ENCODE measurements at places on chromosomes 2 and 18. TPM values are rescaled to one million over a fixed set of nuclear protein-coding genes. Genes with fewer than 3 reads are reported as not detected.

DNA sequence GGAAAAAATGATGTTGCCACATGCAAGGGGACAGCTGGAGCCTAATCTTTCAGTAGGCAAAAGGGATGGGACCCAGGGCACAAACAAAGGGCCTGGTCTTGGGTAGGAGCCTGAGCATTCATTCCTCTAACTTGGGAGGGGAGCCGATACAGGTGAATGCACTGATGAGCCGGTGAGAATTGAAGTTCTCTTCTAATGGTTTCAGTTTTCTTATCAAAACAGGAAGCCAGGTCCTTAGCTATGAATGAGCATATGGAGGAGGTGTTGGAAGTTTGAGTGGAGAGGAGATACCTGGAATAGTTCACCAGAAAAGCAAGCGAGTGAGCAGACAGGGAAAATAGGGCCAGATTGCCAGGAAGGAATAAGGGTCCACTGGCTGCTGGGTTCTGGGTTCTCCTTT lies 10.1 kb downstream of the DPP4 start:
- no peak for DNase-seq

DNA sequence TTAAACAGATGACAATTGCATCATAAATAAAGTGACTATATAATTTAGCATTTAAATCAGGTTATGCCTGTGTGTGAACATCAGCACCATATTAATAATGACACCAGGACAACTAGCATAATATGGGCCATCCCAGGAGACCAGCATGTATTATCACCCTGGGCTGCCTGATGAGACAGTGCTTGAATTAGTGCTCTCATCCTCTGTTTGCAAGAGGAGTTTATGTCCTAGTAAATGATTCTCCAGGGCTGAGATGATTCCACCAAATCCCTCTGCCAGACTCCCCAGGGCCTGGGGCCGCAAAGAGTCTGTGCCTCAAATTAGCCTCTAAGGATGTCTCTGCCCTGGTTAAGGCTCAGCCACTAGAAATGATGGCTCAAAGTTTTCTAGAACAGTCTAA lies 97.7 kb downstream of the SGPP2 start:
- no peak for DNase-seq

DNA sequence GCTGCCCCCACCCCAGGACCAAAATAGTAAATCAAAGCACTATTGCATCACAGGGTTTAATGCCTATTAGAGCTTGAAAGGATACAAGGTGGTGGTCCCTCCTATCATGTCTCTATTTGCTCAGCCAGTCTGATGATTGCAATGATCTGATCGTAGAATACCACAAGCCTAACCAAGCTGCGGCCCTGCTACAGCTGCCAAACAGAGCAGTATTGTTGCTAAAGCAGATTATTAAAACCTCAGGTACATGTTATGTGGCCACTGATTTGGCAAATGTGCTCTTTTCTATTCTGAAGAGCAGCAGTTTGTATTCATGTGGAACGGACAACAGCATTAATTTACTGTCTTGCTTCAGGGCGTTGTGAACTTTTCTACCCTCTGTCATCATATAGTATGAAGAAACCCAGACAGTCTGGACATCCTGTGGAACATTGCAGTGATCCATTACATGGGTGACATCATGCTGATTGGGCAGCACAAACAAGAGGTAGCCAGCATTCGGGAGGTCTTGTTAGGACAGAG lies 8.4 kb upstream of the VAPA start:
- DNase-seq = peak; percentile 18

Gene IL1RL2
- total RNA-seq = 0.39 TPM
